Stimulated activated naive CD8-positive, alpha-beta T cell treated with anti-CD3 and anti-CD28 coated beads, Interleukin-15, Interleukin-2, amounts not matched to agents 100 U/mL and 50 U/mL, for 24 hours (primary cell): ENCODE measurements at places on chromosomes 3 and 15.

GRCh38 chr15:40441565-40442531 is 1.1 kb downstream of the BAHD1 start:
- peak; percentile 44 for DNase-seq

- DNase-seq, result no peak
Observed at GRCh38 chr3:81585937-81586336, 175.5 kb downstream of the GBE1 start.

DNA sequence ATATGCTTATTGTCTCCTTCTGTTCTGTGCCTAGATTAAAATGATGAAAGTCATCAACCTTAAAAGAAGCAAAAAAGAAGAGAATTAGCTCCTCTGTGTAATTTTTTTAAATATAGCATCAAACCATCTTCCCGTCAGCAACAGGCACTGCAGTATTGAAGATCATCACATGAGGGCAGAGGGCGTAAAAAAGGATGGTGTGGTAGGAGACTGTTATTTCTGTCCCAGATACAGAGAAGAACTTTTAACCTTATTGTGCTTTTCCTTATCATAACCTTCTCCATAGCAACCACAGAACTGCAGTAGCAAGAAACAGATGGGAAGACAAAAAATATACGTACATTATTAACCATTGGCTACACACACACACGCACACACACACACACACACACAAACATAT is 88.8 kb downstream of the IGSF11 start:
- DNase-seq, result no peak

DNA sequence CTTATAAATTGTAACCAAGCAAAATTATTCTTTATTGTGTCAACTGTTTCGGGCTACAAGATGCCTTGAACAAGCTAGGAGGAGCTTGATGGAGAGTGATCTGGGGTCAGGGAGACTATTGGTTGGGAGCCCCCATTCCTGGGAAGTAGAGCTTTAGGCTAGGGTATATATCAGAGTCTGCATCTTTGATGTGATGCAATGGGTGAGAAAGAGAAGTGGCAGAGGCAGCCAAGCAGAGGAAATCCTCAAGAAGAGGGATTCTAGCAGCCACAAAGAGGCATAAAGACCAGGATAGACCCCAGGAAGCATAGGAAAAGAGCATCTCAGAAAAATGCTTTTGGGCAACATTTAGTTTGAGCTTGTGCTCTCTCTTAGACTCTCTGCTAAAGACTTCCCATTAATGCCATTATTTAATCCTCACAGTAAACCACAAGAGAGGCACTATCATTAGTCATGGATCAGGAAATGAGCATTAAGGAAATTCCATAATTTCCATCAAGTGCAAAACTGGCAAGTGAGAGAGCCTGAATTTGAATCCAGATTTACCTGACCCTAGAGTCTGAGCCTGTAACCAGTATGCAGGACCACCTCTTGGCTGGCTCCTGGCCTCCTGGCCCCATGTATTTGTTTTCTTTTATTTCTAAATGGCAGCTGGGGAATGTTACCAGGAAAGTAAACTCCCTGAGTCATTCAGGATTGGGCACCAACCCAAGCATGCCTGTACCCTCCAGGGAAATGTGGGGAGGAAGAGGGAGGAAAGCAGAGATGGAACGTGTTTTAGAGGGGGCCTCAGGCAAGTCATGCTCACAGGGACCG is 118.7 kb downstream of the RPL22L1 start:
- no peak for DNase-seq

DNA sequence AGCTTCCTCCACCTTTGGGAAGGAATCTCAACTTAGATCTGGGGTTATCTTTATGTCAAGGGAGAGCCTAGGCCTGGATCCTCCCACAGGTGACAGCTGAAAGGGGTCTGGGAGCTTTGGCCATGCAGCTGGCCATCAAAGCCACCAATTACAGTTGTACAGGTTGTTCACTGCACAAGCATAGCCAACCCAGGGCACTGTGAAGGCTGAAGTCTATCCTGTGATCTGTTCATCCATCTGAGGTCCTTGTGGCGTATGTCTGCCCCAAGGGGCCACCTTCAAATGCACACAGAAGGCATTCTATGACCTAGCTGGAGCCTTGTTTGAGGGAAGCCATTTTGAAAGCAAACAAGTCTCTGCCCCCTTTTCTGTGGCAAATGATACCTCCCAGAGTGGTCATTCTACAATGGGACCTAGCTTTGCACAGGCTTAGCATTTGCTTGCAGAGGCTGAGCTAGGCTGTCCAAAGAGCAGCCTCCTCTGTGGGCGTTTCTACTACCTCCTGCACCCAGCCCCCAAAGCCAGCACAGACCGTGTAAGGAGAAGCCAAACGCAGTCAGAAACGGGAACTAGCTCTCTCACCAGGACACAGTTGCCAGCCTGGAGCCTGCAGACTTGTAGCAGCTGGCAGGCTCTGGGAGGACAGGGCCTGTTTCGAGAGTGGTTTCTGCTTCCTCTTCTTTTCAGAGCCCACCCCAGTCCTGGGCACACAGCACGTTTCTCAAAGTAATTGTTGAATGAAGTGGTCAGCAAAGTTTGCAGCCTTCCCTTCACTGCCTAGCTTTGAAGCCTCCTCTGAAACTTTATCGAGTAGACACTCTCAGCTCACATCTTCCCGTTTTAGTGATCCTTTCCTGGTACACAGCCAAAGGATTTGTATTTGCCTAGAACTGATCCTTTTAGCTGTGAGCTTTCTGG is 157.3 kb upstream of the SMAD3 start:
- DNase-seq, result no peak

DNA sequence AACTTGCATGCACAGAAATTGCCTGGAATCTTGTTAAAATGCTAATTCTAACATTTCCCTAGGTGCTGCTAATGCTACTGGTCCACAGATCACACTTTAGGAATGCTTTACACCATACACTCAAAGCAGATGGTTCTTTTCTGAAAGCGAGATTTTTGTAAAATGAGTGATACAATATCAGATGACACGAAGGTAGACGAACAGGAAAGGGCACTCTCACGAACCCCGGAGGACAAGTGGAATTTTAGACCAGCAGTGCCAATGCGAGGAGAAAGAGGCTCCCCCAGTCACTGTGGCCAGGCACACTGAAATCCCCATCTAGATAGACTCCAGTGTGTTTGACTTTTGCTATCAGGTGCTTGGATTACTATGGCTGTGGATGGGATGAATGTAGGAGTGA is 21.0 kb downstream of the FAIM start:
- no peak for DNase-seq

DNA sequence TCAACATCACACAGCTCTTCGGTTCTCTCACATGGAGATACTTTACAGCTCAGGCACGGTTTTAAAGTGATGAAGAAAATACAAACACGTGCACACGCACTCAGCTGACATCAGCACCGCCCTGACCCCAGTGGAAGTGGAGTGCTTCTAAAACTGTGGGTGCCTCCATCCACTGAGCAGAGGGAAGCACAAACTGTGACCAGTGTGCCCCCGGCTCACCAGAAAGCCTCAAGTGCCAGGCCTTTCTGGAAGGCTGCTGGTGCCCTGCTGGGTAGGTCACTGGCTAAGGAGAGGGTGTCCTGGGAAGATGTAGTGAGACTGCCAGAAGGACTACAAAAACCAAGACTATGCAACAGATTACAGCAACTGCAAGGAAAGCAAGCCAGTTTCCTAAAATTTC is 78.5 kb downstream of the OCA2 start:
- DNase-seq, result no peak

DNA sequence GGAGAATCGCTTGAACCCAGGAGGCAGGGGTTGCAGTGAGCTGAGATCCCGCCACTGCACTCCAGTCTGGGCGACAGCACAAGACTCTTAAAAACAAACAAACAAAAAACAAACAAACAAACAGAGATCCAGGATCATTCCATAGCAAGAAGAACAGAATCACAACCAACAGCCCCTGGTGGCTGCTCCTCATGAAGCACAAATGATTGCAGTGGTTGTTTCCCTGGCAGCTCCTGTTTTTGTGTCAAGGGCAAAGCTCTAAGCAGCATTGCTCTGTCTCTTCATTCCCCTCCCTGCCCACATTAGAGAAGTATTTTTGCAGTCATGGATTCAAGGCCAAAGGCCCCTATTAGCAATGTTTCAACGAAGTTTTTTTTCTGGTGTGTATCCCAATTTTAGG is 25.8 kb upstream of the BLM start:
- DNase-seq, result no peak

GRCh38 chr3:11600501-11601282 is 43.0 kb downstream of the VGLL4 start:
- DNase-seq, result no peak

GRCh38 chr3:73245459-73245858 is 184.0 kb downstream of the EBLN2 start:
- no peak for DNase-seq

GRCh38 chr3:11198070-11198469 is 43.8 kb downstream of the HRH1 start:
- DNase-seq, result no peak

GRCh38 chr3:30349507-30349906 is 256.9 kb upstream of the TGFBR2 start:
- no peak for DNase-seq

DNA sequence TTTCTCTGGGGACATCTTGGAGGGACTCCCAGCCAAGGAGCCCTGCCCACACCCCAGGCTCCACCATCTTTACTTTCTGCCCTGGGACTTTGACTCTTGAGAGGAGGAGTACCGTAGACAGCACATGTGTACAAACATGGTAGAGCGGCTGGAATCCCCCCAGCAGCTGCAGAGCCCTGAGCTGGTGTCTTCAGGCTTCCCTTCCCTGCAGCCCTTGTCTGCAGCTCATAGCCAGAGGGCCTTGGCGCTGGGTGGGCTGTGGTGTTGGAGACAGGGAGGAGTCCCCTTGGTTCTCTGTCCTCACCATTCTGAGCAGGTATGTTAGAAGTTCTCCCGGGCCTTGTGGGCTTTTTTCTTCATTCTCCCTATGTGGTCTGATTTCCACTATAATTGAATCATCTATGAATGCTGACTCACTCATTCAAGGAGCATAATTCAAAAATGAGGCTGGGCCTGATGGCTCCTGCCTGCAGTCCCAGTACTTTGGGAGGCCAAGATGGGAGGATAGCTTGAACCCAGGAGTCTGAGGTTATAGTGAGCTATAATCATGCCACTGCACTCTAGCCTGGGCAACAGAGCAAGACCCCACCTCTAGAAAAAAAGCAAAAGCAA is 97.8 kb upstream of the MEF2A start:
- DNase-seq, result no peak

DNA sequence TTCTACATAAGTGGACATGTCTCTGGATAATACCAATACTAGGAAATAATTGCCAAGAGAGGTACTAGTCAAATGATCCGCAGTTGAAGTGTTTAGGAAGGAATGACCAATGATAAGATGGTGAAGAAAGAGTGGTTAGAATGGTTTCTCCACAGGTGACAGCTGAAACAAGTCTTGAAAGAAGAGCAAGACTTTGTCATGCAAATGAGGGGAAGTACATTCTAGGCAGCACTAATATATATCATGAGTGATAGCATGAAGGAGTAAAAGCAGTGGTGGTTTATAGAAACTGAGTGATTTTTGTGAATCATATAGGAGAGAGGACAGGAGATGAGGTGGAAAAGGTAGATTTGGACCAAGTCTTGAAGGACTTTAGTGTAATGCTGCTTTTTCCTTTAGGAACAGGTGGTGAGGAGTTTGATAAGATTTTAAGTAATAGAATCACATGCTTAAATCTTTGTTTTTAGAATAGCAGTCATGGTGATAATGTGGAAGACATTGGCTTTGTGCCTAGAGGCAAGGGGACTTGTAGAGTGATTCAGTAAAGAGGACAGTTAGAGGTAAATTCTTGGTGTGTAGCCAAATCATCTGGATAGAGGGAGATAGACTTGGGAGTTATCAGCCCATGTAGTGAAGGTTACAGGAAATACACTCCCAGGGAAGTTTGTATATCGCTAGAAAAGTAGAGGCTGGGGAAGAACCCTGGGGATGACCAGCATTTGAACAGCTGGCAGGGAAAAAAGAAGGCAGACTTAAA is 31.9 kb downstream of the SLMAP start:
- no peak for DNase-seq

GRCh38 chr15:101139986-101140696 is 111.7 kb downstream of the CHSY1 start:
- DNase-seq, result no peak

GRCh38 chr3:66370179-66370578 is 130.6 kb downstream of the LRIG1 start:
- DNase-seq, result no peak

GRCh38 chr15:92899948-92900730 is at the start of gene CHD2:
CHD2 (plus strand) TSS chr15:92900324; CDS start chr15:92901238, 914 bp downstream.
- peak; percentile 71 for DNase-seq

- DNase-seq, result no peak
Observed at GRCh38 chr3:11339541-11339940, 67.3 kb downstream of the ATG7 start.

DNA sequence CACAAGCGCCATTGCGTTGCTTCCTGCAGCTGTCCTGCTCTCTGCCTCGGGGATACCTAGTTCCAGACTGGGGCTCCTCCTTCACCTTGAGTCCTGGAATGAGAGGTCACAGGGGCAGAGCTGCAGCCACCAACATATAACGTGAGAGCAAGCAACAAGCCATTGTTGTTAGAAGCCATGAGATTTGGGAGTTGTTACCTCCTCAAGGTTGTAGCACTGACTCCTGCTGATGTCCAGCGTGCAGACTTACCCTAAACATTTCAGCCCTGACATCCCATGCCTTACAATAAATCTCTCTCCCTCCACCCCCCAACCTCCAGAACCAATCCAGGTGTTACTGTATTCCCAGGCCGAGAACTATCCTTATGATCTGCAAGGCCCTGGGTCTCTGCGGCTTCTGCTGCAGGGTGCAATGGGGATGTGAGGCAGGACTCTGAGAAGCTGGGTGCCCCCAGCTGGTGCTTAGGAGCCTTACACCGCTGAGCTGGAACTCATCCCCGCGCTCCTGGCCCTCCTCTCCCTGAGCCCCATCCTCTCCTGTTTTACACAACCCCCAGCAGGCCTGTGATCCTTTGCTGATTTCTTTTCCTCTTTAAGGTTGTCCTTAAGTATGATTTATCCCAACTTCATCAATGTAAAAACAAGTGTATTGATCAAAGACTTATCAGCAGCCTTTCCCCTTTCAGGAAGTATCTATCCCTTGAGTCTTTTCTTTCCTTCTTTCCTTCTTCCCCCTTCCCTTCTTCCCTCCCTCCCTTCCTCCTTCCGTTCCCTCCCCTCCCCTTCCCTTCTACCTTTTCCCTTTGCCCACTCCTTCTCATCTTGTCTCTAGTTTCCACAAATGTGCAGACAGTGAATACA is 84.2 kb upstream of the ABHD2 start:
- no peak for DNase-seq

- no peak for DNase-seq
Observed at GRCh38 chr15:88031461-88031860, 225.1 kb downstream of the NTRK3 start.

DNA sequence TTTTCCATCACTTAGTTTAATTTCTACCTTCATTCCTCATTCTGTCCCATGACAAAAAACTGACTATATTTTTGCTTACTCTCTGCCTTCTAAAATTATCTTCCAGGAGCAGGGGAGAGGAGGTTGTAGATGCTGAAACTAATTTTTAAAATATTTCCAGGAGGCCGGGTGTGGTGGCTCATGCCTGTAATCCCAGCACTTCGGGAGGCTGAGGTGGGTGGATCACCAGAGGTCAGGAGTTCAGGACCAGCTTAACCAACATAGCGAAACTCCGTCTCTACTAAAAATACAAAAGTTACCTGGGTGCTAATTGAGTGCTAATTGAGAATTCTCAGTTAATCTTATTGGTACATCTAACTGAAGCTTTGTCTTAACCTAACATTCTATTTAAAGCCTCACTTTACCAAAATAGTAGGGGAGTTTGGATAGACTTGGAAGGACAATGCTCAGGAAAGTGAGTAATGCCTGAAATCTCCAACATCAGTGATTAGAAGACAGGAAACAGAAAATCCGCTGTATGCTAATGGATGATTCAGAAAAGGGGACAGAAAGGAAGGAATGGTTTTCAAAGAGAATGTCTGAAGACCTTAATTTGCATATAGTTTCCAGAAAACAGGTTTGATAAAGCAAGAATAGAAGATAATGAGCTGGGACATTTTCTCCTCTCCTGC is 336.1 kb downstream of the GBE1 start:
- DNase-seq, result no peak
